Temporal lobe (tissue), 4 donors: ENCODE measurements at places on chromosomes 7 and 10. TPM values are rescaled to one million over a fixed set of nuclear protein-coding genes. Genes with fewer than 3 reads are reported as not detected.

C7orf57 gene
- 1.2 TPM for total RNA-seq

MYO3A gene
- total RNA-seq: 2.2 TPM

BICC1 gene
- total RNA-seq: 3.7 TPM

AKR1C1 gene
- total RNA-seq: 27.5 TPM

ZNF804B gene
- total RNA-seq: 4.7 TPM

OR2A5 gene
- not detected for total RNA-seq

AKR1B15 gene
- total RNA-seq: not detected

CYP2C8 gene
- 0.74 TPM for total RNA-seq

LIPJ gene
- 0.74 TPM for total RNA-seq

DRGX gene
- not detected for total RNA-seq

LFNG gene
- 6.6 TPM for total RNA-seq

MMP21 gene
- total RNA-seq: 0.25 TPM

CDHR1 gene
- 4.2 TPM for total RNA-seq

PLOD3 gene
- total RNA-seq: 9.6 TPM

COBL gene
- 9.8 TPM for total RNA-seq

MSRB2 gene
- total RNA-seq: 16.0 TPM
